ENCODE measurements at places on chromosomes 5 and 9.

- DNase-seq: no peak
Observed at GRCh38 chr5:134561871-134562296, 36.4 kb downstream of the JADE2 start.

DNA sequence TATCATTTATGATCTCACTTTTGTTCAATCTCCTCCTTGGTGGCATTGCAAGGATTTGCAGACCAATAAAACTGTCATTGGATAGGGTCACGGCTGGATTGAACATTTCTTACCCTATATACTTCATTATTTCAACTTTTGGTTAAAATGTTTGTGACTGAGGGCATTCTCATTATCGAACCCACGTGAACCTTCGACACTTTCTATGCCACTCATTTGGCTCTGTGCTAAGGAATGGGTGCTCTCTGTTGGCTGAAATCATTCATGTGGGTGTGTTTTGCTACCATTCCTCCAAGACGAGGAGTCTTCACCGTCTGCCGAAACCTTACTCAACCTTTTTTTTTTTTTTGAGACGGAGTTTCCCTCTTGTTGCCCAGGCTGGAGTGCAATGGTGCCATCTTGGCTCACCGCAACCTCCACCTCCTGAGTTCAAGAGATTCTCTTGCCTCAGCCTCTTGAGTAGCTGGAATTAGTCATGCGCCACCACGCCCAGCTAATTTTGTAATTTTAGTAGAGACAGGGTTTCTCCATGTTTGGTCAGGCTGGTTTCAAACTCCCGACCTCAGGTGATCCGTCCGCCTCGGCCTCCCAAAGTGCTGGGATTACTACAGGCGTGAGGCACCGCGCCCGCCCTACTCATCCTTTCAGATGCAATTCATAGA is 62.5 kb downstream of the CSNK1A1 start:
- DNase-seq: no peak

DNA sequence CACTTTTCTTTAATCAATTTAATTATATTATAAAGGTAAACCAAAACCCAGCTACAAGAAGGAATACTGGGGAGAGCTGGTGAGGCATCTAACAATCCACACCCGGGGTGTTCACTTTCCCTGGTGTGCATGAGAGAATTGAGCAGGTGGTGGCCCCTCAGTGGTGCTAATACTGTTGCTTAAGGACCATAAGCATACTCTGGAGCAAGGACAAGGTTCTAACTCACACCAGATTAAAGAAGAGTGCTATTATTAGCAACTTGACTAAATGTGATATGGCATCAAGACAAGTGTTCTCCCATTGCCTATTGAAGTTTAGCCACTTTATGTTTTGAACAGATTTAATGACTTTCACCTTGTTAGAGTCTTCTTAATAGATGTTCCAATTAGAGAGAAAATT is 8.8 kb downstream of the RGS7BP start:
- DNase-seq: no peak

GRCh38 chr5:43437062-43437660 is 25.0 kb upstream of the CCL28 start:
- no peak for DNase-seq

- peak; percentile 82 for DNase-seq
Observed at GRCh38 chr9:134858051-134858841, 22.4 kb upstream of the FCN2 start.

GRCh38 chr5:79263290-79263689 is 27.4 kb downstream of the JMY start:
- no peak for DNase-seq
